ENCODE measurements at places on chromosomes 16 and 17.

GRCh38 chr17:49817993-49818392 lies 29.5 kb downstream of the KAT7 start:
- no peak for DNase-seq

- no peak for DNase-seq
Measured at GRCh38 chr16:50747207-50747956, 5.5 kb downstream of the CYLD start.

- DNase-seq = no peak
Measured at GRCh38 chr16:76309639-76310335, 32.6 kb downstream of the CNTNAP4 start.

DNA sequence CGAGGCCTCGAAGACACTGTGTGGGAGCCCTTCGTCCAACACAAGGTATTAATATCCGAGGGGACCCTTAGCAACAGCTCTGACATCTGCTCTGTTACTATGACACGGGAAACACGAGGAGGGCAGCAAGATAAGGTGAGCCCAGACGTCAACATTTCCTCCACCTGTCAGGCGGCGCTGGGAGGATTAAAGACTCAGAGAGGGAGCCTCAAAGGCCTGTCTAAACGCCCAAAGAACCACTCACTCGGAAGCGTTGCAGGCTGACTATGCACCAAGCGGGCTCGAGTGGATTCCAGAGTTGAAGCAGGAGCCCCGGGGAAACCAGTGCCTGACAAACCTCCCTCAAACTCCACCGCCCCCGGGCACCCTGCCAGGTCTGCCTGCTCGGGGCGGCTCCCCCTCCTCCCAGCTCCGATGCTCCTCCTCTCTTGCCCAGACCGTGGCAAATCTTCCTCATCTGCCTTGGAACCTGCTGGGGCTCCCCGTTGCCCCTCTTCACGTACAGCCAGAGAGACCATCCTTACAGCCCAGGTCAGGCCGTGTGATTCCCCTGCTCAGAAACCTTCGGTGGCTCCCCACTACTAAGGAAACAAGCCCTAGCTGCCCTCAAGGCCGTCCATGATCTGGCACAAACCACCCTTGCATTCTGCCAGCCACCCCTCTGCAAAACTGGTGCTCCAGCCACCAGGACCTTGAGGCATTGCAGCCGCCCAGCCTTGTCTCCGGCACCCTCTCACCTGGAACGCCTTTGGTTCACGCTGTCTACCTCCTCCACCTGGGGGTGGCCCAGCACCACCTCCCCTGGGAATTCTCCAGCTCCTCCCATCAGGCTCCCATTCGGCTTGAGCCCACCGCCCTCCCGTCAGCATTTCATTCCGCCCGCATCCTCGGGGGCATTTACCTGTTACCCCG lies 16.2 kb downstream of the RPH3AL start:
- DNase-seq = peak; percentile 44

DNA sequence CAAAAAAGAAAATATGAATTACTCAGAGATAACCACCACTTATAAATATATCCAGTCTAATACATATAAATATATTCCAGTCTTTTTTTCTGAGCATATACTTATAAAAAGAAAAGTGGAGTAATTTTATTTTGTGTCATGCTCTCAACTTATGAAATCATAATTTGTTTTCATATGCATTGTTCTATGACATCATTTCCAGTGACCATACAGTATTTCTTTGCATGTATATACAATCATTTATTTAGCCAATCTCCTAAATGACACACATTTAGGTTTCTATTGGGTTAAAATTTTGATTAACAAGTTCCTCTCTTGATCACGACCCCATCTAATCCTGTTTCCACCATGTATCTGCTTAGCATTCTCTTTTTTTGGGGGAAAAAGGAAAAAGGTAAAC lies 16.4 kb upstream of the NDEL1 start:
- DNase-seq = no peak

GRCh38 chr16:25038239-25038954 lies 23.2 kb upstream of the ARHGAP17 start:
- no peak for DNase-seq
